ENCODE measurements at places on chromosomes 16 and 17.

GRCh38 chr16:78098595-78099270, 721 bp upstream of the WWOX start:
- DNase-seq: no peak

GRCh38 chr16:73031155-73031866, 16.6 kb downstream of the ZFHX3 start:
- no peak for DNase-seq

DNA sequence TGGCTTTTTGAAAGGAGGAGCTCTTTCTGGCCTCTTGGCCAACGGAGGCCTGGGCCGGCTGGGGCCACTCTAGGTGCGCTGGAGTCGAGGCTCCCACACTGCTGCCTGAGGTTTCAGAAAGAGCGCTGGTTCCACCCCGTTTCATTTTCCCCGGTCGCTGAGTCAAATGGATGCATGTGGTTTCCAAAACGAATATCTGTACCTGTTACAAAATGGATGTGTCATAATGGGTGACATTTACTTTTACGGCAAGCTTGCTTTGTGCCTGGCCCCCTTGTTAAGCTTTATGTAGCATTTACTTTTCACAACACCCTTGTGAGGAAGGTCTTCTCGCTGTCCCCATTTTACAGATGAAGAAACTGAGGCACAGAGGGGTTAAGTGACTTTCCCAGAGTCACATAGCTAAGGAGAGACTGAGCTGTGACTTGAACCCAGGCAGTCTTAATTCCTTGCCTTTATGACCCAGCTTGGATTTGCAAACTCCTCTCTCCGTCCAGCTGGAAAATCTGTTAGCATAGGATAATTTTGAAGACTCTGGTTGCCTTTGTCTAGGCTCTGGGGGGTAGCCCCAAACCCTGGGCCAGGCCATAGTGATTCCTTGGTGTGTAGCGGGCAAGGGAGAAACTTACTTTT, 10.6 kb downstream of the KSR1 start:
- peak; percentile 96 for DNase-seq

GRCh38 chr17:47717261-47717697, 15.8 kb upstream of the TBX21 start:
- DNase-seq: peak; percentile 74

DNA sequence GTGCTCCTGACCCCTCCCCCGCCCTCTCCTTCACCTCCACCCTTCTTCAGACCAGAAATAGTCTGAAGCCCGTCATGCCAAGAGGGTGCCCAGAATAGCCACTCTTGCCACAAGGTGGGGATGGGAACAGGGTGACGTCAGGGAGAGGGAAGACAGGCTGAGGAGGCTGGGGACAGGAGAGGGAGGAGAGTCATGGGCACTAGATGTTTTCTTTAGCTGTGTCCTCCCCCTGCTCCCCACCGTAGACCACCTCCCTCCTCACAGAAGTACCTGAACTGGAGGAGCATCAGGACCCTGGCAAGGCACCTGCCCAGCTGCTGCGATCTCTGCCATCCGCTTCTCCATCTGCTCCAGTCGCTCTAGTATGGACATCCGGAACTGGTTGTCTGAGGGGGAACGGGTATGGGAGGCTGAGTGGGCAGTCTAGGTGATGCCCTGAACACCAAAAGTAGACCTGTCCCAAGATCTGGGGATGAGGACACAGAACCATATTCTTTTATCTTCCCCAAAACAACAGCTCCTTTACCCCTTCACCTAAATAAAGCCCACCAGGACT, 6.6 kb upstream of the SPAG7 start:
- no peak for DNase-seq

GRCh38 chr16:75099075-75099667, 17.4 kb downstream of the LDHD start:
- no peak for DNase-seq

GRCh38 chr17:38575781-38576180, 30.0 kb downstream of the SRCIN1 start:
- no peak for DNase-seq

- peak; percentile 79 for DNase-seq
These were observed 8.7 kb downstream of the DNAI2 start for GRCh38 chr17:74282587-74283370.

GRCh38 chr17:47993031-47993564, 22.2 kb downstream of the CDK5RAP3 start:
- DNase-seq: no peak

DNA sequence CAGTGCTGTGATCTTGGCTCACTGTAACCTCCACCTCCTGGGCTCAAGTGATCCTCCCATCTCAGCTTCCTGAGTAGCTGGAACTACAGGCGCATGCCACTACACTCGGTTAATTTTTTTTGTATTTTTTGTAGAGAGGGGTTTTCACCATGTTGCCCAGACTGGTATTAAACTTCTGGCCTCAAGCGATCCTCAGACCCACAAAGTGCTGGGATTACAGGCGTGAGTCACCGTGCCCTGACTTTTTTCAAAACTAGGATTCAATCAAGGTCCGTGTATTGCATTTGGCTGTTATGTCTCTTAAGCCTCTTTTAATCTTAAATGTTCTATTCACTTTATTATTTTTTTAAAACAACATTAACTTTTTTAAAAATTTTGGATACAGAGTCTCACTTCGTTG, 4.3 kb upstream of the CCL22 start:
- no peak for DNase-seq

DNA sequence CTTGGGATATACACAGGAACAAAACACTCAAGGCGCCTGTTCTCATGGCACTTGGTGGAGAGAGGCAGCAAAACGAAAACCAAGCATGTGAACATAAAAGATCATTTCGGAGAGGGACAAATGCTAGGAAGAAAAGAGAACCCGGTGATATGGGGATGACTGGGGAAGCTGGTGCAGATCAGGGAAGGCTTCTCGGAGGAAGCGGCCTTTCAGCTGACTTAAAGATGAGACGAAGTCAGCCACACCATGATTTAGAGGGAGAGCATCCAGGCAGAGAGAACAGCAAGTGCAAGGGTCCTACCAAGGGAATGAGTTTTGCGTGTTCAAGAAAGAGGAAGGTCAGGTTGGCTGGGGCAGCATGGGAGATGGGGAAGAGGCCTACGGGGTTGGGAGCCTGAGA, 250.9 kb downstream of the KATNIP start:
- DNase-seq: no peak

- DNase-seq: no peak
These were observed 208.0 kb downstream of the MSI2 start for GRCh38 chr17:57464191-57464864.

DNA sequence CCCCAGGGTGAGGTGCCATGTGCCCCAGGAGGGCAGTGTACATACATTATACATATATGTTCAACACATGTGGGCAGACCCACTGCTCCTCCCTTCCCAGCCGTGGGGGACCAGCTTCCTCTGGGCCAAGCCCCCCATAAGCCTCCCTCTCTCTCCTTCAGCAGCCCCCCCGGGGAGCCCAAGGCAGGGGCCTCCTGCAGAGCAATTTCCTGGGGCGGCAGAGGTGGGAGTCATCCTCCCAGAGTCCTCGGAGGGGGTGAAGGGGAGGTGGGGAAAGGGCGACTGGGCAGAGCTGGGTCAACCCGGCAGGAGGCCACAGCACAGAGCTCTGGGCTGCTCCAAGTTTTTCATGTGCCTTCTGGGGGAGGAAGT, 235.1 kb downstream of the ZNF423 start:
- no peak for DNase-seq

DNA sequence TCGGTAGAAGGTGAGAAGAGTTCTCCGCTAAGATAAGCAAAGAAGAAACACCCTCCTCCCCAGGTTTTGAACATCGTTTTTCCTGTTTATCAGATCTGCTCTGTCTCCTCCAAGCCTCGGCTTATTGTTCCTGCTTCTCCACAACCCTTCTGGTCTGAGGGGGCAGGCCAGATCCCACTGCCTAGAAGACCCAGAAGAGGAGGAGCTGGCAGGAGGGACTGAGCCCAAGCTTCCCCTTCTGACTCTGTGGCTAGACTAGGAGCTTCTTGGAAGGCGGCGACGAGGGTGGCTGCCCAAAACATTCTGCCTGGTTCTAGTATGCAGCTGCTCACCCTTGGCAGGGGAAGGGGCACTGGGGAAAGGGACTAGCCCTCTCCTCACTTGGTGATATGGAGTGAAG, 5.2 kb upstream of the HOXB5 start:
- no peak for DNase-seq

- no peak for DNase-seq
These were observed 3.0 kb upstream of the CBX4 start for GRCh38 chr17:79842136-79842655.

- no peak for DNase-seq
These were observed 128.0 kb upstream of the PLCG2 start for GRCh38 chr16:81650982-81651562.

GRCh38 chr17:82891911-82892310, 52.1 kb upstream of the ZNF750 start:
- no peak for DNase-seq

DNA sequence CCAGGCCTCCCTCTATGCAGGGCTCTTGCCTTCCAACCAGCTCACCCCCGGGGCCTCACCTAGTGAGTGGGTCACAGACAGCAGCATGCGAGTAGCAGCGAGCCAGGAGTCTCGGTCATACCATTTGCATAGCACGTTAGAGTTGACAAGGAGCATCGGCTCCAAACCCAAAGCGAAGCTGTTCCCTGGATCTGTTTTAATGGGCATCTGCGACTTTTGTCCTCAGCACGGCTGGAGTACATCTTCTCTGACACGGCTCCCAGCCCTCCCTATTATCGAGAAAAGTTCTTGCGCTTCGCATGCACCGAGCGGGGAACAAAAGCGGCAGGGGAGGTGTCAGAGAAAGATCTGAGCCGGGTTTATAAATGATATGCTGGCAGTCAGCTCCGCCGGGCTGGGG, 253.3 kb downstream of the MAF start:
- no peak for DNase-seq

DNA sequence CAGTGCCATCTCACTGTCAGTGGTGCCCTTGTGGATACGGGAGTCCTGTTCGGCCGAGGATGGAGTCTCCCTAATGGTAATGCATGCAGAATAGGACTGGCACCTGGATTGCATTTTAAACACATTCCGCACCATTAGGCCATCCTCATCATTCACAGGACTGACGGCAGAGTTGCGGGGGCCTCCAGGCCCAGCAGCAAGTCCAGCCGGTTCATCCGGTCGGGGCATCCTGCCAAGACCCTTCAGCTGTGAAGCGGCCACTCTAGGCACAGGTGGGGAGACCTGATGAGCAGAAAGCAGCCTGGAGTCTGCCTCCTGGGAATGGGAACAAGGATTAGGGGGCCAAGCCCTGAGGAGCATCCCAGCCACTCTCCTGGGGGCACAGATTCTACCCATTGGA, 90.3 kb upstream of the XYLT1 start:
- no peak for DNase-seq

GRCh38 chr17:42025191-42025579, 5.3 kb downstream of the NKIRAS2 start:
- DNase-seq: no peak

DNA sequence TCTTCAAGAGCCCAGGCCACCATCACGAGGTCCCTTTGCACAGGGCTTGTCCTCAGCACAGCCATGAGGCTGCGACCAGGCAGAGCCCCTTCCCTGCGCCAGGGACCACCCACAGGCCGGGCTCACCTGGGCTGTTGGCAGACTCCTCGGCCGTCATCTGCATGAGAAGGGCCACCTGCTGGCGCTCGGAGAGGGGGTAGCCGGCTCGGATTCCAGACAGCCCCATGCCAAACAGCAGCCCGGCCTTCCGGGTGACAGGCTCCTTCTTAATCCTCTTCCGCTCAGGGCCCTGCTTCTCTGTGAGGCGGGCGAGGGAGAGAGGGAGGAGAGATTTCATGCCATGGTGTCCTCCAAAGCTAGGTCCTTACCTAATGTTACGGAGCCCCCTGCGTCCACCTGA, 73.4 kb downstream of the ZNF778 start:
- no peak for DNase-seq

DNA sequence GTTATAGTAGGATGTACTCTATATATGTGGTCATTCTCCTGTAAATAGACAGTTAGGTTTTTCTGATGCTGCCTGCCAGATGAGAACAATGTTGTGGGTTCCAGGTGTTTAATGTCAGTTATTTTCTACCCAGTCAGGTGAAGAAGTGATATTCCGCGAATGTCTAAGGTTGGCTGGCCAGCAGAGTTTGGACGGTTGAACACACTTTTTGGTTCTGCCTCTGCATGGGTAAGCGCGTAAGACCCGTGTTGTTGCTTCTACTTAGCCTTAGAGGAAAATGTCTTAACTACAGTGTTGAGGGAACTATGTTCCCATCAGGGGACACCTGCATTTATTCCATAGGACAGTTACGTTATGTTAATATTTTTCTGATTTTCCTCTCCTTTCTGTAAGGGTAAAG, 162.6 kb downstream of the MAP2K6 start:
- DNase-seq: no peak

DNA sequence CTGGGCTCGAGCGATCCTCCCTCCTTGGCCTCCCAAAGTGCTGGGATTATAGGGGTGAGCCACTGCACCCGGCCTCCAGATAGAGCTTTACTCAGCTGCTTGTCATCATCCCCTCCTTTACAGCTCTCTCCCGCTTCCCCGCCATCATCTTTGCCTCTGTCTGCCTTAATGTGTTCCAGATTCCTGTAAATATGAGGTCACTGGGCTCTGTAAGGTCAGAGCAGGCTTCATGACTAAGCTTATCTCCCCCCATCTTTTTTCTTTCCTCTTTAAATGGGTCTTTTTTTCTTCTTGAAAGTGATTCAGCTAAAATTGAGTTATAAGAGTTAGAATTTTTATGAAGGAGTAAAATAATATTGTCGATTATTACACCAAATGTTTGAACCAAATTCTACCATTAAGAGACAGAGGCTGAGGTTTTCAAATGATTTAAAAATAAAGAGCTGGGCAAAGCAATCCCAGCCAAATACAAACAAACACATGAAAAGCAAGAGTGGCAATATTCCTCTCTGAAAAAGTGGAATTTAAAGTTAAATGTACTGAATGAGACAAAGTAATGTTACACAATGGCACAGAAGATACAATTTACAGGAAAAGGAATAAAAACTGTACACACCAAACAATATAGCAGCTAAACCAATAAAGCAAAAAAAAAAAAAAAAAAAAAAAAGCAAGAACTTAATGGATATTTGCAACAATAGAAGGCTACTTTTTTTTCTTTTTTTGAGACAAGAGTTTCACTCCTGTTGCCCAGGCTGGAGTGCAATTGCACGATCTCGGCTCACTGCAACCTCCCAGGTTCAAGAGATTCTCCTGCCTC, 62.1 kb downstream of the CRISPLD2 start:
- DNase-seq: no peak

DNA sequence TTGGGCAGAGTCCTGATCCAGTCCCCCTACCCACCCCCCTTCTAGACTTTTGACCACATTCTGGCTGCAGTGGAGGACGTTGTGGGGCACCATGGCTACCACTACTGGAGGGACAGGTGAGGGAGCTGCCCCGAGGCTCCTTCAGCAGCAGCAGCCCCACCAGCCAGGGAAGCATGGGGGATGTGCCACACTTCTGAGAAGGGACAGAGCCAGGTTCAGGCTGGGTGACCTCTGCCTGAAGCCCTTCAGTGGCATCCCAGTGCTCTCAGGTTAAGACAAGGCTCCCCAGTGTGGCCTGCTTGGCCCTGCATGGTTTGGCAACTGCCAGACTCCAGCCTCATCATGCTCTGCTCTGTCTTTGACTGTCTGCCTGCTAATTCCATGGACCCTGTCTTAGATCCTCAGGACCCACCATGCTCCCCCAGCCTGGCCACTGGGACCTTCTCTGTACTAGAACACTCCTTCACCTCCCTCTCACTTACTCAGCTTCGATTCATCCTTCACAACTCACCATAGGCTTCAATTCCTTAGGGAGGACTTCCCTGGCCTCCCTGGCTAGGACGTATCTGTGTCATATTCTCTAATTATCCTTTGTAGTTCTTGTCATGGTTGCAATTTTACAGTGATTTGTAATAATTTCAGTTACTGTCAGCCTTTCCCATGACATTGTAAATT, 8.8 kb downstream of the SLC9A5 start:
- DNase-seq: no peak

Measured in activated CD4-positive, alpha-beta T cell treated with anti-CD3 and anti-CD28 coated beads, Interleukin-10, Interleukin-2, amounts not matched to agents 100 ng/mL and 50 ng/mL, durations not matched to agents 16 hours and 8 hours (primary cell).